ENCODE measurements at places on chromosomes 13 and 19.

DNA sequence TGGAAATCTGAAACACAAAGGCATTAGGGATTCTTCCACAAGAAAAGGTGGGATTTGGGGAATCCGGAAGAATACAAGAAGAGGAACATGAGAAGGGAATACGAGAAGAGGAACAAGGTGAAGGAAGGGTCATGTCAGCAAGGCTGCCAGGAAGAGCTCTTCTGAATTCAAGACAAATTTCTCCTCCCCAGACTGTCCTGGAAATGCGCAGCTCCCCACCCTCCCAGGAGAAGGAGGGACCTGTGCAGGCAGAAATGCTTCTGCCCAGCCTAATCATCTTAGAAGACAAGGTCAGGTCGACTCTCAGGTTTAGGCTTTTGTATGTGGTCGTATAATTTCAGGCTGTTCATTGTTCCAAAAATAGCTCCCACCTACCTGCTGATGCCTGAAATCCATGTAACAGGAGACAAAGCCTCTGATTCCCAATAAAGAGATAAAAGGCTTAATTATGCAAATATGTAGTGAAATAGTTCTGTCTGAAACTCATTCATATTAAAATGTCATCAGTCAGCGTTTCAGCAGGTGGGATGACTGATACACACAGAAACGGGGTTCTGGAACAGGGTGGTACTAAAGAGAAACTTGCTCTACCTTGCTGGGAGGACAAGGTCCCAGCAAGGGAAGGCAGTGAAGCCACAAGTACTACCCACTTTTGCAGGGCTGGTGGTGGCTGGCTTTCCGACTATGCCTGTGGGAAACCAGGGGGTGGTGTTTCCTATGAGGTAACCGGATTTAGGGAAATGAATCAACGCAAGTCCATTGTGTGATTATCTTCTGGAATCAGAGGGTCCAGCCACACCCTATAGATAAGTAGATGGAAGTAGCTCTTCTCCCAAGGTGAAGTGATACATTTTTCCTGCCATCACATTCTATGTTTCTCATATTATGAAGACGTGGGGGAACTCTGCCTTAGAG, 76.1 kb downstream of the KL start:
- DNase-seq: no peak

GRCh38 chr13:25286308-25286968, 850 bp downstream of the MTMR6 start:
- DNase-seq: peak; percentile 17

DNA sequence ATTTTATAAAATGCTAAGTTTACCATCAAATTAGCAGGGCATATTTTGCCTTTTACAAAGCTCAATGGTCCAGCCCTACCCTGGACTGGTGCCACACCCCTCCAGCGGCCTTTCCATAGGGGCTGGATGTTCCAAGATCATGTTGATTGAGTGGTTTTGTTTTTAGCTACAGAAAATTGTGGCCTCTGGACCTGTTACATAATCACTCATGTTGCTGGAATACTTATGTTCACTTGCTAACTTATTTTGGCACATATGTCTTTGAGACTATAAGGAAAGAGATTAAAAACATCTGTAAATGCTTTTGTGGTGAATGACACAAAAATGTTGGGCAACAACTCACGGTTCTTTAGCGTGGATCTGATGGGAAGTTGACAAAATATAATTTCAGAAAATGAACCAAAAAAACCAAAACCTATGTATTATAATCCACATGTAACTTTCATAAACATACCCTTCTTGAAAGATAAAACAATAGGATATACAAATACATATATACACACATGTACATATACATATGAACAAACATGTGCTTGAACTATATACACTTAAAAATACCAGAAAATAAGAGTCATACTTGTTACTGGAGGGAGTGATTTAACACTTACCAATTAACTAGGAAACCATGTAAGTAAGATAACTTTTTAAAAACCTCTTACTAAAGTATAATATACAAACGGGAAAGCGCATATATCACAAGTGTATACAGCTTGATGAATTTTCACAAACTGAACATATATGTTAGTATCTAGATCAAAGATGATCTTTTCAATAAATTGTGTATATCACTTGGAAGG, 46.6 kb upstream of the SLC15A1 start:
- DNase-seq: no peak

- DNase-seq: no peak
Measured at GRCh38 chr13:58528351-58528750, 896.8 kb downstream of the PCDH17 start.

DNA sequence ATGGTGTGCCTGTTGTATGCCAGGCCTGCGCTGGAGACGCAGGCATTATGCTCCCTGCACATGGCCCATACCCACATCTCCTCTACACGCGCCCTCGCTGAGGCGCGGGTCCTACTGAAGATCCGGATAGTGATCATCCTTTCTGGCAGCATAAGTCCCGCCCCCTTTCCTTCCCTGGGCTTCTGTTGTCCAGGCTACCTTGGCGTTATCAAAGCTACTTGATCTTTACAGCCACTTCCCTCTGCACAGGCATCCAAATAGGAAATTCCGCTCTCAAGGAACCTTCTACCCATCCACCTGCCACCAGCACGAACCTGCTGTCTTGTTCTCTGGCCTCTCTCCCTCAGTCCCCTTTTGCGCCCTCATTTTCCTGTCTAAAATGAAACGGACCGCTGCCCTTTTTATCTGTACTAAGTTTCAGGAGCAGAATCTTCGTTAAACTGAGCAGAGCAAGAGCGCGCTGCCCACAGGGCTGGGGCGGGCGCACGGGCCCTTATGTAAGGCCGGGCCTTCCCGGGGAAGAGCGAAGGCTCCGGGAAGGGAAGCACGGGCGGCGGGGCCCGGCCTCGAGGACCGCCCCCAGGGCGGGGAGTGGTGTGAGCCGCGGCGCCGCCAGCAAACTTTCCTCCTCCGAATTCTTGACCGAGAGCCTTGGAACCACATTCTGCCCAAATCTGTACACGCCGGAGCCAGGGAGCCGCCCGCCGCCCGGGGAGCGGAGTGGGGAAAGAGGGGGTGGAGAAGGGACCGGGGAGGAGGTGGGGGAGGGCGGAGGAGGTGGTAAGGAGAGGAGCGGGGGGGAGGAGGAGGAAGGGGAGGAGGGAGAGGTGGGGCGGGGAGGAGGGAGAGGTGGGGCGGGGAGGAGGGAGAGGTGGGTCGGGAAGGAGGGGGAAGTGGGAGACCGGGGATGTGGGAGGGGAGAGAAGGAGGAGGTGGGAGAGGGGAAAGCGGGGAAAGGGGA, 920 bp upstream of the UBE2L5 start:
- DNase-seq: peak; percentile 71

- DNase-seq: peak; percentile 11
Measured at GRCh38 chr13:19597523-19597922, 35.9 kb upstream of the MPHOSPH8 start.

GRCh38 chr13:103878891-103879605, 812.8 kb upstream of the SLC10A2 start:
- no peak for DNase-seq

DNA sequence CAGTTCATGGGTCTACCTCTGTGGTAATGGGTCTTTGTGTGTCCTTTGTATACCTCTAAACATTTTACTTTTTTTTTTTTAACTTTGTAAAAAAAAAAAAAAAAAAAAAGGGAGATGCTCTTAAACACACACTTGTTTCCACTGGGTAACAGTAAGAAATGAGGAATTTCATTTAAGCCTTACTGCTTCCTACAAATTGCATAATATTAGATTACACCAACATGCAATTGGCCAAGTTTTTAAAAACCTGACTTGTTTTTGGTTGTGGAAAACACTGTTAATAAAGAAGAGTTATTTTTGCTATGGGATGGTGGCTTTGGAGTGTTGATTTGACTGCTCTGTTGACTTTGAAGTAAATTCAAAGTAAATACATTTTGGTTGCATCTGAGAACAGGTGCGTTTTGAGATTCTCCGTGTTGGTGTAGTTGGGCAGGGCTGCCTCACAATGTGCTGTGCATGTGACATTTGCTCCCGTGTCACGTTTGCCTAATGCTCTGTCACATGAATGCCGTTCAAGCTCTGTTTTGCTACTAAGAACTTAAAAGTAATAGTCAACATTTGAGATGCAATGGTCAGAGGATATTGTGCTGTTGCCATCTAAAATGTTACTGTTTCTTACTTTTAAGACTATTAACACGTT, 202.4 kb downstream of the LMO7 start:
- no peak for DNase-seq

GRCh38 chr13:38309397-38309796, 40.3 kb upstream of the UFM1 start:
- DNase-seq: no peak

GRCh38 chr13:49521224-49521623, 25.5 kb downstream of the PHF11 start:
- no peak for DNase-seq

- DNase-seq: no peak
Measured at GRCh38 chr13:59449750-59450149, 714.0 kb downstream of the DIAPH3 start.

DNA sequence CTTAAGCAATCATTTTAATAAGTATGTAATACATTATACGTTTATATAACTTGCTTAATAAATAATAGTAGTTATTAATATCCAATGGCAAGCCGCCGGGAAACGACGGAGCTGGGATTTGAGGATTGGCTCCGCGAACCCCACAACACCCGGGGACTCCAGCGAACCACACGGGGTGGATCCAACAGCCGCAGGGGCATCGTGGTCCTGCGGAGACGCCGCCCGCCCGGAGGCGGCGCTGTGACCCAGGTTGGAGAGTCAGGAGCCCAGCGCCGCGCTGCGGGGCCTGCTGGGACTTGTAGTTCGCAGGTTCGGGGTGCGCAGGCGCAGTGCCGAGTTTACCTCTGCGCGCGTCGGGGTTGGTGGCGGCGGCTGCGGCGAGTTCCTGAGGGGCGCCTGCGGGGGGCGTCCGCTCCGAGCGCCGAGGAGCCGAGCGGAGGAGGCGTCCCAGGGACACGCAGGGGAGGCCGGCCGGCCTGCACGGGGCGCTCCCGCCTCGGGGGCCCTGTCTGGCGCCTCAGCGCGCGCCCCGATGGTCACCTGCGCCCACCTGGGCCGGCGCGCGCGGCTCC, at the start of gene ZNF554:
Gene ZNF554, plus strand, starts transcription at position 329 of the 572 bp plus-strand sequence. Its CDS starts 204 bp downstream, at position 533.
- DNase-seq: peak; percentile 94

DNA sequence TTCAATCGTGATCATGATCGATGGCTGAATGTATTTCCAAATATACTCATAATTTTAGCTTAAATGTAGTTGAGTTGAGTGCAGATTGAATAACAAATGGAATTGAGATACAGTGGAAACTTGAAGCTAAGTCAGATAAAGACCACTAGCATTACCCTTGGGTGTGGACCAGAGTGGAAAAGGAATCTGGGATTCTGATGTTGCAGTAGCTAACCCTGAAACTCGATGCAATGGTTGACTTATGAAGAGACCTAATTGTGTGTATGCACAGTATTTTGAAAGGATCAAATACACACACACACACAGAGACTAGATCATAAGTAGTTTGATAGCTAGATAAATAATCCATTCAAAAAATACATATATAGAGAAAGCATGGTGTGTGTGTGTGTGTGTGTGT, 135.8 kb downstream of the RXFP2 start:
- no peak for DNase-seq

GRCh38 chr13:50928659-50929462, 19.3 kb downstream of the RNASEH2B start:
- DNase-seq: no peak

DNA sequence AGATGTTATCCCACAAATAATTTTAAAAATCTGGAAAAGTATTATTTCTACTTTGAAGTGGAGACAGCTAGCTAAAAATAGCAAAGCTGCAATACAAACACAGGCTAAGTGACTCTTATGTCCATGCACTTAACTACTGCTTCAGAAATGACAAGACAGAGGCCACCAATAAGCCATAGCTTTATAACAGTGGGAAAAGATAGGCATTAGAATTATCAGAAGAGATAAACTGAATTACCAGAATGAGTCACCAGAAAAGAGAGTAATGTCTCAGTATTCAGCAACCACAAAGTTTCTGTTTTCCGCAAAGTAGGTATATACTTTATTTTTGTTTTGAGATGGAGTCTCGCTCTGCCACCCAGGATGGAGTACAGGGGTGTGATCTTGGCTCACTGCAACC, 17.1 kb downstream of the CLN5 start:
- no peak for DNase-seq

GRCh38 chr19:44587963-44588770, 25.2 kb upstream of the IGSF23 start:
- peak; percentile 81 for DNase-seq

- DNase-seq: no peak
Measured at GRCh38 chr19:5691822-5692722, 2.0 kb downstream of the RPL36 start.

- DNase-seq: no peak
Measured at GRCh38 chr13:50942630-50943311, 33.2 kb downstream of the RNASEH2B start.

DNA sequence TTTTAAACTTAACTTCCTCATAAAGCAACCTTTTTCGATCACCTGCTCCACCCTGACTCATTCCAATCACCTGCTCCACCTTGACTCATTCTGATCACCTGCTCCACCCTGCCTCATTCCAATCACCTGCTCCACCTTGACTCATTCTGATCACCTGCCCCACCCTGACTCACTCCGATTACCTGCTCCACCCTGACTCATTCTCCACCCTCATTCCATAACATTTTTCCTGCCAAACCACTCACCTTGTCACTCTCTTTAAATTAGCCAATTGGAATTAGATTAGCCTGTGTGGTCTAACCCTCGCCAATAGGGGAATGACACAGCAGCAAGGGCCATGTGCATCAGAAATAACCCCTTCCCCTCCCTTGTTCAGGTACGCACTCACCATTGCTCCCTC, 31.9 kb upstream of the ZNF83 start:
- peak; percentile 34 for DNase-seq

DNA sequence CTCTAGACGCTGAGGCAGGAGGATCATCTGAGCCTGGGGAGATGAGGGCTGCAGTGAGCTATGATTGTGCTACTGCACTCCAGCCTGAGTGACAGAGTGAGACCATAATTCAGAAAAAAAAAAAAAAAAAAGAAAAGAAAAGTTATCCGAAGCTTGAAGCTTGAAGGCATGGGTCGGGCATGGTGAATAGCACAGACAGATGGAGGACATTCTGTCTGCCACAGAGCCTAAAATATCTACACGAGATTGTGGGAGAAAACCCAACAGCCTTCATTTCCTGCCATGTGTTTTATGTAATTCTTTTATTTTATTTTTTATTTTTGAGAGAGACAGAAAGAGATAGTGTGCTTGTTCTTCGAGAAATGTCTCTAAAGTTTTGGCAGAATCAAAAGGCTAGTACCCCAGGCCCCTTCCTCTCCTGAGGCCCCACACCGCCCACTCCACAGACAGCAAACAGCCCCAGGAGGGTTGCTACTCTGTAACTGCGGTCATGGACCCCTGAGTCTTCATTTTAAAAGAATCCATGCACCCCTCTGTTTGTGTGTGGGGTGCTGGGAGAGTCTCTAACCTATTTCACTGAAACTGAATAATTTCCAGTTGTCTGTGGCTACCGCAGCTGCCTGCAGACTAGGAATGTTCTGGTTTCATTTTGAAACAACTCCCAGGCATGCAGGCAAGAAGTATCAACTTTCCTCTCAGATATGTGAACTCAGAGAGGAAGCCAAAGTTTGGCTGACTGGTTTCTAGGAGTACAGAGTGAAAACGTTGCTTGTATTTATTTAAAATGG, 38.4 kb upstream of the RCBTB2 start:
- DNase-seq: no peak

All from RWPE1 (cell line).